ENCODE measurements at places on chromosomes 1 and 21.

DNA sequence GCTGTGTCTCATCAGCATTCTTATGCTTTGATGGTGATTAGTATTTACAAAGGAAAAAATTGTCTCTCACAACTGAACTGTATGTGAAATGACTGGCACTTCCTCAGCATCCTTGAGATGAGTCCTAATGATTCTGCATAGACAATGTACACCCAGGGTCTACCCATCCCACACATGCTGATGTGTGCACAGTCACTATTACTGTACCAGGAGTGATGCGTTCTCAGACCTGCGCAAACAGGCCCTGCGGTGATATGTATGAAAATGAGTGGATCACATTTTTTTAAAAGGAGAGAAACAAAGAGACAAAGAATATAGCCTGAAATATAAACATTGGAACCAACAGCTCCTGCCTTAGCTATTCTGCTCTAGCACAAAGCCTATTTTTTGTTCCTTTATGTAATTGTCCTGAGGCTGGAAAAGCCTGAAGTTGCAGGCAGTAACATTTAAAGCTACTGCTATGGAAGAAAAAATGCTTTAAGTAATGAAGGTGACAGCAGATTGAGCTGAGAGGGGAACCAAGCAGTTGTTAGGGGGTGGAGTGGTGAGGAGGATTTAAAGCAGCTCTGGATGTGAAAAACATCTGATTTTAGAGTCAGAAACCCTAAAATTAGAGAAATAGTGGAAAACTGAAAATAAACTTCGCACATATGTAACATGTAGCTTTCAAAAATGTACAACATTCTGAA lies 5.5 kb downstream of the RCAN1 start:
- no peak for DNase-seq

DNA sequence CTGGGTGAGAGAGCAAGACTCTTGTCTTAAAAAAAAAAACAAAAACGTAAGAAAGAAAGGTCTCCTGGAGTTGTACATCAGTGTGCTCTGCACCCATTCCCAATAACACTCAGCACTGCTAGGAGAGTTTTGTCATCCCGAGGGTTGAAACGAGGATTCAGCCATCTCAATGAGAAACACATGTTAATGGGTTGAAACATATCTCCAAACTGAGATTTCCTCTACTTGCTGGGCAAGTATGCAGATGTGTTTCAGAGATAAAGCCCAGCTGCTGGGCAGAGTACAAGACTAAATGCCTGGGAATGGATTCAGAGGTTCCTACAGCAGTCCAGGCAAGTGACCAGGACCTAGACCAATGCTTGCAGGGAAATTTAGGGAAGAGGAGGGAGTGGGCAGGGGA lies 2.6 kb upstream of the MFN2 start:
- DNase-seq: no peak

- DNase-seq: no peak
These were observed 18.4 kb upstream of the IL10 start for GRCh38 chr1:206790502-206791250.

- DNase-seq: no peak
These were observed 41.0 kb downstream of the BRINP3 start for GRCh38 chr1:190436615-190437014.

DNA sequence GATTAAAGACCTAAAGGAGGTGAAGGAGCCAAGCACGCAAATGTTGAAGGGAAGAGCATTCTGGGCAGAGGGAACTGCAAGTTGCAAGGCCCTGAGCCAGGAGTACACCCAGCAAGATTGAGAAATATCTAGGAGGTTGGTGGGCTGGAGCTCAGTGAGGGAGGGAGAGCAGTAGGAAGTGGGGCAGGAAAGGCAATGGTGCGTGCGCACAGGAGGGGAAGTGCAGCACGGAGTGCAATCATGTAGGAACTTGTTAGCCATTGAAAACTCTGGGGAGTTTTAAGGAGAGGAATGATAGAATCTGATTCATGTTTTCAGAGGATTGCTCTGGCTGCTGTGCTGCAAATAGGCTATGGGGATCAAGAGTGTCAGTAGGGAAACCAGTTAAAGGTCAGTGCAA lies 13.2 kb upstream of the IGSF3 start:
- no peak for DNase-seq

GRCh38 chr1:61253059-61253735 lies 170.8 kb downstream of the NFIA start:
- DNase-seq: no peak

DNA sequence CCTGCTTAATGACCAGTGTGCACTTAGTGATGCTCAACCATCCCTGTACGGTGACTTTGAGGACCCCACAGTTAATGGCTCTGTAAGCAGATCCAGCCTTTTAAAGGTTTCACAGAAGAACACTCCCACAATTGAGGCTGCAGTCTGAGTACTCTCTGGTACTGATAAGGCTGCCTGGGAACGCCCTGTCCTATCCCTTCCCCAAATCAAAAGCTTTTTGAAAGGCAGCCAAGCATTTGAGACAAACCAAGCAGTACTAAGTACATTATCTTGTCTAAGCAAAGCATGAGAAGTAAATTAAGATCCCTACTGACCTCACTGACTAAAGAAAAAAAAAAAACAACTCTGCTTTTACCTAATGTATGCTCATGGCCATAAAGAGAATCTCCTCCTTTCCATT lies 60.7 kb downstream of the SH3GLB1 start:
- no peak for DNase-seq

- no peak for DNase-seq
These were observed 64.0 kb upstream of the ASB17 start for GRCh38 chr1:75996196-75996595.

GRCh38 chr1:8162168-8162567 lies 136.1 kb upstream of the ERRFI1 start:
- no peak for DNase-seq

GRCh38 chr1:208174731-208175507 lies 69.3 kb downstream of the PLXNA2 start:
- DNase-seq: no peak

- no peak for DNase-seq
These were observed 314 bp downstream of the DPH5 start for GRCh38 chr1:101025283-101025656.

DNA sequence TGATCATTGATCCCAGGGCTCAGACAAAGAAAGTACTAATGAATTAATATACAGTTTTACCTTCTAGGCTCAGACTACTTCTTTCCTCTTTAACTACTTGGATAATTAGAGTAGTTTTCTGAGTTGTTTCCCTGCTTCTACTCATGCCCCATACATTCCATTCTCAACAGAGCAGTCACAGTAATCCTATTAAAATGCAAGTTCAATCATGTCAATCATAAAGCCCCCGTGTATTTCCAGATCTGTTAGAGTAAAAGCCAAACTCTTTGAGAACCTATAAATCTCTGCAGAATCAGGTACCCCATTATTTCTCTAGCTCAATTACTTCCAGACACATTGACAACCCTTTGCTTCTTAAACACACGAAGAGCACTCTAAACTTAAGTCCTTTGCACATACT lies 242.1 kb upstream of the PRMT6 start:
- DNase-seq: no peak

GRCh38 chr1:20981915-20982314 lies 194.8 kb downstream of the EIF4G3 start:
- no peak for DNase-seq

DNA sequence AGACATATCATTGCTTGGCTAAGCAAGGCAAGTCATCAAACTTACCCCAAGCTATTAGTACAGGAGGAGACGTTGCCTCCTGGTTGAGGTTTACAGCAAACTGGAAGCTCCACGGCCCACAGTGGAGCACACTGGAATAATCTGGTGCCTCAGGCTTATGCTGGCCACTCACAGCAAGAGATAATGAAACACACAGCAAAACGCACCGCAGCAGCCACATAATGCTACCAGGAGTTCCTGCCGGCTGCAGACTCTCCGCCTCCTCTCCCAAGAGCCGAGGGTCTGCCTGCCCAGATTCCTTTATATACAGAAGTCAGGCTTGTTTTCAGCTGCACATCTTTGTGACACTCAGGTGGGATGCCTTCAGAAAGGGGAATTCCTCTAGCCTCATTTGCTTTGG lies 306 bp downstream of the ZP4 start:
- no peak for DNase-seq

- DNase-seq: no peak
These were observed 3.1 kb downstream of the WNT4 start for GRCh38 chr1:22139817-22140216.

GRCh38 chr1:53560581-53561502 lies 101.6 kb downstream of the DMRTB1 start:
- DNase-seq: no peak

DNA sequence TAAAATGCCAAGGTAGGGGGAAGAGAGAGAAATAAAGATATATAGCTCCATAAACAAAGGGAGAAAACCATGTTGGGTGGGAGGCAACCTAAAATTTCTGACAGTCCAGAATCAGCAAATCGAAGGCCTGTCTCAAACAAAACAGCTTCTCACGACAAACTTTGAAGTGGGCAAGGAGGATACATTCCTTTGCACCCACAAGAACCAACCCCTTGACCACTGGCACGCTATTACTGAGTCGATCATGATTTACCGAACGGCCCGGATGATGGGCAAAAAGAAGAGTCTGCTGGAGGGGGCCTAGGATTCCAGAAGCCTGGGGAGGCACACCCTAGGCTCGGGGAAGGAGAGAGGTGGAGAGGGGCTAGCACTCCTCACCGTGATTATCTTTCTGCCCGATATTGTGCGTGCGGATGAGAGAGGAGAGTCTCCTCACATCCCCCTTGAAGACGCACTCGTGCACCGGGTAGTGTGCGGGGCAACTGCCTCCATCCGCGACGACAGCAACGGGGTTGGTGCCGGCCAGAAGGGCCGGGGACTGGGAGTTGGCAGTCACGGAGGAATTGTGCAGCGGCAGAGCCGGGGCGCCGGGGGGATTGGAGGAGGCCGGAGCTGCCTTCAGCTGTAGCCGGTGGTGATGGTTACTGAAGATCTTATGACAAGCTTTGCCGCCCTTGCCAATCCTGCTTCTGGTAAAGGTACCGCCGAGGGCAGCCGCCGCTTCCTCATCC lies 756 bp downstream of the ANKRD13C start:
- no peak for DNase-seq

DNA sequence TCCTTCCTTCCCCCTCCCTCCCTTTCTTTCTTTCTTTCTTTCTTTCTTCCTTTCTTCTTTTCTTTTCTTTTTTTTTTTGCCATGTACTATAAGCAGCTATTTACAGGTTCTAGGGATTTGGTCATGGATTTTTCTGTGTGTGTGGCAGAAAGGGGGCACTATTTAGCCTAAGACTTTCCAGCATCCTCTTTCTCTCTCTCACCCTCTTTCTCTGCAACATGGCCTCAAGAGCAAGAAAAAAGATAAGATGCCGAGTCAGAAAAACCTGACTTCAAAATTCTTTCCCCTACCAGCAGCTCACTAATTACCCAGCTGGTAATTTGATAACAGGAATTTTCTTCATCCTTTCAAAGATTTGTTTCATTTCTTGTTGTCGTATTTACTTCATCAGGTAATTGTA lies 458.3 kb upstream of the ADAMTS5 start:
- no peak for DNase-seq

DNA sequence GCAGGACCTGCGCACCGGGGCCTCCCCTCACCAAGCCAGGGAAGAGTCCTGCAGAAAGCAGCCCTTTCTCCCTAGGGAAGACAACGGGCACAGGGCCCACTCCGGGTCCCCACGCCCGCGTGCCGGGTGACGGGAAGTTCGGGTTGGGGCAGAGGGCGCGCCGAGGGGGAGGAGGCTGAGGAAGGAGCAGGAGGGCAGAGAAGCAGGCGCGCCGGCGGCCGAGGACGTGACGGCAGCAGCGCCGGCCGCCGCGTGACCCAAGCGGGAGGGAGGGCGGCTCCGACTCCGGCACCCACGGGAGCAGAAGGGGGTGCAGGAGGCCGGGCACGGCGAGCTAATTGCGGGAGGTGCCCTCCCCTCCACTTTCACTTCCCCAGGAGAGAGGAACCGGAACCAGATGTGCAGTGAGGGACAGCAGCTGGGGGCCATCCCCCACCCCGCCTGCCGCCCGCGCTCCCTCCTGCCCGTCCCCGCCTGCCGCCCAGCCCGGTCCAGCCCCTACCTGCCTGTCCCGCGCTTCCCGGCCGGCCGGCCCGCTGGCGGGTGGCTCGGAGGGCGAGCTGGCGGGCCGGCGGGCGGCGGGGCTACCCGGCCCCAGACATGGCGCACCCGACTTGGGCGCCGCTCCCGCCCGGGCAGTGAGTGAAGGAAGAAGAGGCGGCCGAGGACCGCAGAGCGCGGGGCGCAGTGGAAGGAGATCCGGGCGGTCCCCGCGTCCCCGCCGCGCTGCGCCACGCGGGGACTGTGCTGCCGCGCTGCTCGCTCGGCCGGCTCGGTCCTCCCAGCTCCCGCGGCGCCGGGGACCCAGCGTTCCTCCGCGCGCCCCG lies 510 bp downstream of the DENND4B start:
- DNase-seq: no peak

DNA sequence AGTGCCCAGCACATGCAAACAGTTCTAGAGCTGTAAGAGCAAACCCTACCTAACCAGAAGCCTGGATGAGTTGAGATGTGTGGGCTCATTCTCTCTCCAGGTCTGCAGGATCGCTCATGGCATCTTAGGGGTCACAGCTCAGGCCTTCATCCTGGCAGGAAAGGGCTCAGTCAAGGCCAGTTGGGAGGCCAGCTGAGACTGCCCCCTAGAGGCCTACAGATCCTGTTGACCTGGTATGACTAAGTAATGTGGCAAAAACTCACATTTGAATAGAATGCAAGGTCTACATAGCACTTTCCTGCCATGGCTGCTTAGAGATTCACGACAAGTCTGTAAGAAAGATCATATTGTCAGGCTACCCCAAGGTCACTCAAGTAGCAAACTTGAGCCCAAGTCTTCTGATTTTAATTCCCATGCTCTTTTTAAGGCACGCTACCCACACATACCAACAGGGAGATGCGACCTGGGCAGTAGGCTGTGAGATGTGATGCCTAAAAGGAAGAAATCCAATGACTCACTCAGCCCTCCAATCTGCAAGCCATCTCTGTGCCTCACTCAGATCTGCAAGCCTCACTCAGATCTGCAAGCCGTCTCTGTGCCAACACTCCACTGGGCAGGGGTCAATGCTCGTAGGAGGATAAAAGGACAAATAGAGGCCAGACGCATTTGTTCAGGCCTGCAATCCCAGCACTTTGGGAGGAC lies 5.1 kb upstream of the CAPN8 start:
- DNase-seq: no peak

GRCh38 chr1:64925594-64925993 lies 40.8 kb downstream of the JAK1 start:
- no peak for DNase-seq

DNA sequence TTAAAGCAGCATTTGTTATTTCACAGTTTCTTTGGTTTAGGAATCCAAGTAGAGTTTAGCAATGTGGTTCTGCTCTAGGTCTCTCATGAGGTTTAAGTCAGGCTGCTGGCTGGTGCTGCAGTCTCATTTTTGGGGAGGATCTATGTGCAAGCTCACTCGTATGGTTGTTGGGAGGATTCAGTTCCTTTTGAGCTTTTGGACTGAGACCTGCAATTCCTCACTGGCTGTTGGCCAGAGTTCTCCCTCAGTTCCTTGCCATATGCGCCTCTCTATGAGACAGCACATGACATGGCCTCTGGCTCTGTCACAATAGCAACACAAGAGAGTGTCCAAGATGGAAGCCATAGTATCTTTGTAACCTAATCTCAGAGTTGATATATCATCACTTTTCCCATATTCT lies 91.0 kb downstream of the OLFML2B start:
- DNase-seq: no peak

GRCh38 chr1:63908016-63908415 lies 134.2 kb downstream of the ROR1 start:
- no peak for DNase-seq
